EH (cell line): ENCODE measurements at places on chromosomes 3 and 15.

DNA sequence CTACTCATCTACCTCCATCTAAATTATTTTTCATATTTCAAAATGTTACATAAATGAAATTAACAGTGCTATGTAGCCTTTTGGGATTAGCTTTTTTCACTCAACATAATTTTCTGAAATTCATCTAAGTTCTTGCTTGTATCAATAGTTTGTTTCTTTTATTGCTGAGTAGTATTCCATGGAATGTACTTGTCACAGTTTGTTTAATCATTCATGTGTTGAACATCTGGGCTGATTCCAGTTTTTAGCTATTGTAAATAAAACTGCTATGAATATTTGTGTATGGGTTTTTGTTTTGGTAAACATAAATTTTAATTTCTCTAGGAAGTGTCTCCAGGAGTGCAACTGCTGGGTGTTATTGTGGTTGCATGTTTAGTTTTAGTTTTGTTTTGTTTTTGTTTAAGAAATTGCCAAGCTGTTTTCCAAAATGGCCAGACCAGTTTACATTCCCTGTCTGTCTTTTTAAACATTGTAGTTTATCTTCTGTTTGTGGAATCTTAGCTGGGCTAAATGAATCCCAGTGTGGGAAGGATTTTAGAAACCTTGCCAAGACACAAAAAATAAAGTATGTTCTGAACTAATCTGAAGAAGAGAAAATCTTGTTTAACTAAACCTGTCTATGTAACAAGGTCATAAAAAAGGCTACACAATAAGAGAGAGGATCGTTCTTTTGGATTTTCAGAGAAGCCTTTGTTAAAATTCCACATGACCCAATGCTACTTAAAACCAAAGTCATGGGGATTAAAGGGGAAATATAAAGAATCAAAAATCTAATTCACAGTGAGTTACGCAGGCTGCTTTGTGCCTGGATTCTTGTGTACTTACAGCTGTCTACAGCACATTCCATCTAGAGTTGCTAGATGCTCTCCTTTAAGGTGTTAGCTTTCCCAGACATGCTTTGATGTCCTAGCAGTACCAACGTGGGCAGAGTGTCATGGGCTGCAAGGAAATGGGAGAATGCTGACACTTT, 129.2 kb upstream of the SUCLG2 start:
- peak; percentile 28 for DNase-seq

DNA sequence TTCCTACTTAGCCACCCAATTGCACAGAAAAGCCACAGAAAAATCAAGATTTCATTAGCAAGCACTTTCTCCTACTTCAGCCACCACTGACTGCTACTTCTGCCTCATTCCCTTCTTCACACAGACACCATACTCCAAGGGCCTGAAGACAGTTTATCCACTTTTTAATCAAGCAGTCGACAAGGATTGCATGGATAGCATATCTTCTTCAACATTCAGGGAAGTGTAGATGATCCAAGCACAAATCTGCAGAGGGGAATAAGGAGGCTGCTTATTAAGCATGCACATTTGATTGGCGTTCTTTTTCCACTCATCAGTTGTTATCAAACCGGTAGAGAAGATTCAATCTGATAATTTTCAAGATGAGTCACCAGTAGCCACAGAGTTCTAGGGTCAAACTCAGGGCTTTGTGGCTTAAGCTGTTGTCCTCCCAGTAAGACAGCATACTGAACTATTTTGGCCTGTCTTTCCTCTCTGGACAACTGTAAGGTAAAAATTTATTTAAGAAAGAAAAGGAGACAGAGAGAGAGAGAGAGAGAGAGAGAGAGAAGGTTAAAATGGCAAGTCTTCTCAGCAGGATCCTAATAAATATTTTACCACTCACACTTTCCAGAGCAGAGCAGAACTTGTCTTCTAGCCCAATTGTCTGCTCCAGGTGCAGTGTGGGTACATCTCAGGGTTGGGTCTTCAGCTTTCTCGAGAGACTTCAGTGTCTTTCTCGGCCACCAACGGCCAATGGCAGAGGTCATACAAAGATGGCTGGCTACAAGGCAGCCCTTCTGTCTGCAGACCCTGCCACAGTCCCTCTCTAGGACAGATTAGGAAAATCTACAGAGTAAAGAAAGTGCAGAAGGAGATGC, 80.6 kb upstream of the BHLHE40 start:
- peak; percentile 33 for DNase-seq

DNA sequence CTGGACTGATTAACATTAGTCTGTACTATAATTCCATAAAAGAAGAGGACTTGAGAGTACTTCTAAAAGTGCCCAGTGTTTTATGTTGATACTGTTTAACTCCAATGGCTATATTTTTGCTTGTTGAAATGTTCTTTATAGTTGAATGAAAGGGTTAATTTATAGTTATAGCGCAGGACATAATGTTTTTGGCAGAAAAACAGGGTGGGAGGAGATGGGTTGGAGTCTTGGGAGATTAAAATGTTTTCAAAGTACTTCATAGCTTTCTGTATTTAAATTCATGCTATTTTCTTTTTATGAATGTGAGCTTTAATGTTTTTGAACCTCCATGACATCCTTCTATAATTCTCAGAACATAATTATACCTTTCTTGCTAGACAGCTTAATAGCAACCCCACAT, 108.2 kb downstream of the CNTN3 start:
- DNase-seq: no peak

DNA sequence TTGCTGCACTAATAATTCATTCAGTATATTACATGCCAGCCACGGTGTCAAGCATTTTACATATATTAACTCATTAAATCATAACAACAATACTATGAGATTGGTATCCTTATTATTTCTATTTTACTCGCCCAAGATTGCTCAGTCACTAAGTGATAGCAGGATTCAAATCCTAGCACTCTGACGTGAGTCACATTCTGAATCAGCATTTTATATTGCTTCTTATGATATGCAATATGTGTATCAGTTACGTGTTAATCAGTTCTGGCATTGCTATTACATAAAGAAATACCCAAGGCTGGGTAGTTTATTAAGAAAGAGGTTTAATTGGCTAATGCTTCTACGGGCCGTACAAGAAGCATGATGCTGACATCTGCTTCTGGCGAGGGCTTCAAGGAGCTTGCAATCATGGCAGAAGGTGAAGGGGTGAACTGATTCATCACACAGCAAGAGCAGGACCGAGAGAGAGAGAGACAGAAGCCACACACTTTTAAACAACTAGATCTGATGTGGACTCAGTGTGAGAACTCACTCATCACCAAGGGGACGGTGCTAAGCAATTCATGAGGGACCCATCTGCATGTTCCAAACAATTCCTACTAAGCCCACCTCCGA, 166.5 kb upstream of the TMCO5A start:
- DNase-seq: no peak

DNA sequence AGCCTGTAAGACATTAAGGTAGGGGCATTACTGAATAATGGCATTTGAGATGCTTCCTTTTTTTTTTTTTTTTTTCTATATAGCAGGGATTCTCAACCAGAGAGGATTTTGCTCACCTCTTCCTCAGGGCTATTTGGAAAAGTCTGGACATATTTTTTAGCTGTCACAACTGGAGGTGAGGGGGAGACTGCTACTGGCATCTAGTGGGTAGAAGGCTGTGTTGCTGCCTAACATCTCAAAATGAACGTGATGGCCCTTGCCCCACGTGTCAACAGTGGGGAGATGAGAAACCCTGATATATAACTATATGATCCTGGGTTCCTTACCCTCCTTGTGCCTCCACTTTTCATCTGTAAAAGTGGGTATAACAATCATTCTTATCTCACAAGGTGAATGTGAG, 71.9 kb downstream of the CADPS start:
- DNase-seq: no peak

DNA sequence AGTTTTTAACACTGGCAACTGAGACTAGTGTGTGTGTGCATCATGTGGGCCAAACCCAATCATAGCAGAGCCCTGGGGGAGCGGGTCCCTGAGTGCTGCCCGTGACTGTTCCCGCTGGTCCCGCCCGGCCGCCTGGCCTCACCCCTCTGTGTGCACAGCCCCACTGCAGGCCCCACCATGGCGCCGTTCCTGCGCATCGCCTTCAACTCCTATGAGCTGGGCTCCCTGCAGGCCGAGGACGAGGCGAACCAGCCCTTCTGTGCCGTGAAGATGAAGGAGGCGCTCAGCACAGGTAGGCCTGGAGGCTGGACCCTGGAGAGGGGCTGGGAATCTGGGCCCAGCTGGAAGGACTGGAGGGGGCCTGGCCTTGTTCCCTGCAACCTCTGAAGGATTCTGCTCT, 17.2 kb downstream of the PRKCD start:
- DNase-seq: no peak

DNA sequence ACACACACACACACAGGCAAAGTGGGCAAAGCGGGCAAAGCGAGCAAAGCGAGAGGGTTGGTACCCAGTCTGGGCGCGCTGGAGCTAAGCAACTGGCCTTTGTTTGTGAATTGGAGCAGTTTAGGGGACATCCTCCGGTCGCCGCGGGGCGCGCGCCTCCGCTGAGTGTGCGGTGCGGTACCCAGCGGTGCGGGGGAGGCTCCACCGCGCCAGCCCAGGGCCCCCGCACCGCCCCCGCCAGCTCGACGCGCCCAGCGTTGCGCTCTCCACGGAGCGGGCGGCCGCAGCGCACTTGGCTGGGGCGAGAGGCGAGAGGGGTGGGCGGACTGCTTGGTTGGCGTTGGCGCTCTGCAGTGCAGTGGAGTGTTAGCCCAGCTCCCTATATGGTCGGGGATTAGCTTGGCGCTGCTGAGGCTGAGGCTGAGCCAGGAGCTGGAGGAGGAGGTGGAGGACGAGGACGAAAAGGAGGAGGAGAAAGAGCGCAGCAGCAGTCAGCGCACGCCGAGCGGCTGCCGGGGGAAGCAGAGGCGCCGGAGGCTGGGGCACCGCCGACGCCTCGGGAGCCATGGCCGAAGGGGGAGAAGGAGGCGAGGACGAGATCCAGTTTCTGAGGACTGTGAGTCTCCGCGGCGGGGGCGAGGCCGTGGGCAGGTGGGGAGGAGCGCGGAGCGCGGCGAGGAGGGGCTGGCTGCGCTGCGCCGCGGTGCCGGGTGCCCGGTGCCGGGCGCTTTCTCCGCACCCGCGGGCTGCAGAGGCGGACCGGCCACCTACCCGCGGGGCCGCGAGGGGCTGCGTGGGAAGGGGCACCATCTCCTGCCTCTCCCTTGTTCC, at the start of gene RYR3:
TSS of gene RYR3 (plus strand) at position 487 of the 831 bp plus-strand sequence. CDS start at position 566, 79 bp downstream.
- peak; percentile 5 for DNase-seq

DNA sequence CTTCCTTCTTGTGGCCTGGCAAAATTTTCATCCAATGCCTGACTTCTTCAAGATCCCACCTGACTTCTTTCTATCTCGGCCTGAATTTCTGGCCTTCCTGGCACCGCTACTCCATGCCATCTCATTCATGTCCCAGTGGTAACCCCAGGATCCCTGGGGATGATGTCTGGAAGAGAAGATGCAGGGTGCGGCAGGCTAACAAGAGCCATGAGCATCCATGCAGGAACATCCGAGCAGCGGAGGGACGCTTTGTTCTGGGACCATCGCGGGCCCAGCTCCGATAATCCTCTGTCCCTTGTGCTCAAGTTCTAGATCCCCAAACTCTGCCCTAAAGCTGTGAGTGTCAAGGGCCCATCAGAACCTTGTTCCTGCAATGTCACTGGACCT, 10.9 kb downstream of the MYL3 start:
- DNase-seq: no peak

GRCh38 chr15:92383519-92384324, 10.0 kb upstream of the ST8SIA2 start:
- DNase-seq: peak; percentile 10

DNA sequence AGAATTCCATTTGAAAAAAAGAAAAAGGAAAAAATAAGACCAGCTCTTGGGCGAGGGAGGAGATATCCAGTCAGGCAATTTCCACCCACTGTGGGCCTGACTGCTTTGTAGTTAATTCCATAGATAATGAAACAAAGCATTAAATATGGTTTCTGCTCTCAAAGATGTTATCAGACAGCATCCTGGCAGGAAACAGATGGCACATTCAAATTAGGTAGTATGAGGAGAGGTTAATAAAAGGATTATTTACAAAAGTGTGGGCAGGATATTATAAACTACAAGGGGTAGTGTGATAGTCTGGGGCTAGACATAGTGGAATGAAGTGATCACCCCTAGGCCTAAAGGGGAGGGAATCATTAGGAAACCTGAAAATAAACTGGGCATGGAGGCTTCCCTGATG, 193.2 kb downstream of the CLSTN2 start:
- DNase-seq: no peak

DNA sequence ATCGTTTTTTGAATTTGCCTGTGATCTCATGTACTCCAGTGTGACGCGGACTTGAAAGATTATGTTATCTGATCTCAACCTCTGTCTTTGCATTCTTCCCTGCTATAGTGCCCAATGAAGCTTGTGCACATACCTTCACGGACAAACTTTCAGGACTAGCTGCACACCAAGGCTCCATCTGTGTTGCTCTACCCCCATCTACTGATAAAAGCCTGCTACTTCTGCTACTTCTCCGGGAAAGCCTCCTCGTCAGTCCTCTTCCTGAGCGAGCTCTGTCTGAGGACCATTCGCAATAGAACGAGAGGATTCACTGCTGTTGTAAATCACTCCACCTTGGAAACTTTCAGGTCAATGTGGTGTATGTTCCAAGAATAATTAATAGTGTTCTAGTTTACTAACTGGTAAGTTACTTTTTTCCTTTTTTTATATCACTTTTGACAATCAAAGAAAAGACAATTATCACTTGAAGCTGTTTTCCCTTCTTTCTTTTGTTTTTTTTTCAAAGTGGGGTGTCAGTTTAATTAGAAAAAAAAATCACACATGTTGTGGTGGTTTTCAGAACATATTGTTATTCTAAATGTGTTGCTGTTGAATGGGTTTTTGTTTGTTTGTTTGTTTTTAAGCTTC, 217.6 kb downstream of the ARRDC4 start:
- DNase-seq: peak; percentile 87

- peak; percentile 43 for DNase-seq
Observed at GRCh38 chr15:36484038-36484778, 95.2 kb upstream of the CDIN1 start.

GRCh38 chr3:32495085-32495484, 7.6 kb downstream of the CMTM6 start:
- no peak for DNase-seq

- no peak for DNase-seq
Observed at GRCh38 chr3:172543884-172544283, 20.7 kb upstream of the TNFSF10 start.

DNA sequence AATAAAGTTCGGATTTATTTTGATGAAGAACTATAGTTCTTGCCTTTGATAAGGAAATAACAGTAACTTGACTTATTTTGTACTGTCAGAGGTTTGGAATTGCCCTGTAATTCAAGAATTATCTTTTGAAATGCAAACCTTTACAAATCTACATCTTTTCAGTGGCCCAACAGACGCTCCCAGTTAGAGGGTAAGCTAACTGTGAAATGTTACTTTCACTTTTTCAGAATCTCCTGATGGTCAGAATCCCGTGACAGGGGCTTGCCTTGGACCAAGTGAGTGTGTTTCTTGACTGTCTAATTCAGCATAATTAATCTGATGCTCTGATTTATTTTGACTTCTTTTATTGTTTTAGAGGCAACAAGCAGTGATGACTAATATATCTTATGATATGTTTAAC, 262.5 kb downstream of the PLOD2 start:
- no peak for DNase-seq
